ENCODE measurements at places on chromosomes 1 and 21. TPM values are rescaled to one million over a fixed set of nuclear protein-coding genes. Genes with fewer than 3 reads are reported as not detected.

The MX2 gene
- 6.8 TPM for total RNA-seq

The PWP2 gene
- 3.9 TPM for total RNA-seq

The TMEM200B gene
- total RNA-seq: 1.8 TPM

The B3GALT2 gene
- not detected for total RNA-seq

The HTR6 gene
- not detected for total RNA-seq

The CD1E gene
- not detected for total RNA-seq

- peak; percentile 16 for DNase-seq
Measured at GRCh38 chr21:26070822-26071425, 99.6 kb downstream of the APP start.

- no peak for DNase-seq
Measured at GRCh38 chr1:156608981-156609380, 7.7 kb upstream of the GPATCH4 start.

- no peak for DNase-seq
Measured at GRCh38 chr21:38142224-38142623, 114.6 kb upstream of the KCNJ15 start.

DNA sequence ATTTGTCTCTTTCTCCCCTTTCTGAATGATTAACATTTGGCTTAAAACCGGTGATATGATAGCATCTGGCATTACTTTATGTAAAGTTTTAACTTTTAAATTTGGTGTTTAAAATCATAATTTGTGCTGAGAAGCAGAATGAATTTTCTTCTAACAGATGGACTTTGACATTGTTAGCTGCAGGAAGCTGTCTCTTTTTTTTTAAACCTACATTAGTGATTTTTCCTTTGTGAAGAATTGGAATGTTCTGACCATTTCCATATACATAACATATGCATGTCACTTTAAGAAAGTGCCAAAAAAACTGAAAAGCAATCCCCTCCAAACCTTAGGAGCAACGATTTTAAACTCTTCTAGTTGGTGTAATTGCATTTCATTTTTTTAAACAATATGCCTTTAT is 22.2 kb downstream of the F3 start:
- DNase-seq: no peak

DNA sequence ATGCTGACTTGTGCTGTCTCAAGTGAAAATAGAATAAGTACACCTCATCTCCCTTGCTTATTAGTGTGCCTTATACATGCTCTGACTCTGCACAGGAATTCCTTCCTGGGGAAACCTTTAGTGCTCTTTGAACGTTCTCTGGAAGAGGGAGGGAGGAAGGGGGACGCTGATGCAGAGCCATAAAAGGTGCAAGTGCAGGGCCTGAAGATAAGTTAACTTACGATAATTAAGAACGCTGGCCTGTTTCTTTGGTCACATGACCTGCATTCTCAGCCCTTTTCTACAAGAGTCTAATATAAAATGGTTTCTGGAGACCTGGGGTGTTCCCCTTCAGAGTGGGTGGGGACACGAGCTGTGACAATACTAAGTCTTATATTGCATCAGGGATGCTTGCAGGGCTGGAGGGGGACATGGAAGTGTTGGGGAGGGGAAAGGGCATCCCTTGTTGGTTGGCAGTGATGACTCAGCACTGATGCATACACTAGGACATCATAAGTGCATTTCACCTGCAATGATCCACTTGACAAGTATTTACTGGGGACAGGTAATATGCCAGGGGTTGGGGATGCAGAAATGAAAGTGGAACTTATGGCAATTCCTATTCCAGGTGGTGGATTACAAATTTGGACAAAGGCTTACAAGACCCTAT is 26.3 kb upstream of the KIAA0040 start:
- no peak for DNase-seq

Measured in gastrocnemius medialis (tissue), 4 donors.